ENCODE measurements at places on chromosomes 12 and 14.

- DNase-seq = peak; percentile 5
Observed at GRCh38 chr12:15322164-15323061, at the start of gene PTPRO. PTPRO (plus strand) TSS chr12:15322508.

- DNase-seq = no peak
Observed at GRCh38 chr12:92051441-92051840, 94.2 kb downstream of the BTG1 start.

DNA sequence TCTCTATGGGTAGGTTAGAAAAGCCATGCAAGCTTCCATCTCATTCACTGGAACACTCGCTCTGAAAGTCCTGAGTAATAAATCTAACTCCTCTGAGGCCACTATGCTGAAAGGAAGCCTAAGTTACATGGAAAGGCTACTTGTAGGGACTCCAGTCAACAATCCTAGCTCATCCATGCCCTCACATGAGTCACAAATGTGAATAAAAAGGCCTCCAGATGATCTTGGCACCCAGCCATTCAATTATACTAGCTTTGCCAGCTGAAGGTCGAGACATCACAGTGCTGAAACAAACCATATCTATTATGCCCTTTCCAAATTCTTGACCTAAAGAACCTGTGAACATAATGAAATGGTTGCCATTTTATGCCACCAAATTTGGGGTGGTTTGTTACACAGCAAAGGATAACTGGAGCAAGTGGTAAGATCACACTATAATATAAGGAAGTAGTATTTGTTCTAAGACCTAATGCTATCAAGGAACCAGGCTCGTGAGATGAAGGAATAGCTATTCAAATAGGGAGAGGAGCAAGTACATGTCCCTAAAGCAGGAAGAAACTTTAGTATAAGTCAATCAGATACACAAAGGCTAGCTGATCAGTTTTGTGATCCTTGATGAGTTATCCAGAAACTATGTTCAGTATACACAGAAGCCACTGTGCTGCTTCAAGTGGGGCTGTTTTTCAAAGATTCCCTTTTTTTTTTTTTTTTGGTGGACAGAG, 142.1 kb downstream of the MED13L start:
- DNase-seq = peak; percentile 92

DNA sequence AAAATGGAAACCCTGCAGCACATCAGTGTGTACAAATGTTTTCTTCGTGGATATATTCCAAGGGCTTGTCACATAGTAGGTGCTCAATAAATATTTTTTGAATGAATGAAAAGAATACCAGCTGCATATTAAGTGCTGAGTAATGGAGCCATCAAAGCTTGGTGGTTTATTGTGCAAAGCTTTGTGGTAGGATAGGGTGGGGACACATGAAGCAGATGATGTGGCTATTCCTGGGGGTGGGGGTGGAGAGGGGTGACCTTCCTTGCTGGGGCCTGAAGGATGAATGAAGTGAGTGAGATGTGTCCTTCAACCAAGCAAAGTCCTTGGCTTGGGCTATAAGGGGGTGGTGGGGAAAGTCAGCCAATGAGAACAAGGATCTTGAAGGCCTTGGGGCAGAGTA, 4.3 kb upstream of the KRT81 start:
- no peak for DNase-seq

- no peak for DNase-seq
Observed at GRCh38 chr12:11755302-11755930, 105.9 kb downstream of the ETV6 start.

- DNase-seq = no peak
Observed at GRCh38 chr12:43288671-43289425, 263.2 kb downstream of the ADAMTS20 start.
